ENCODE measurements at places on chromosomes 16 and 17.

DNA sequence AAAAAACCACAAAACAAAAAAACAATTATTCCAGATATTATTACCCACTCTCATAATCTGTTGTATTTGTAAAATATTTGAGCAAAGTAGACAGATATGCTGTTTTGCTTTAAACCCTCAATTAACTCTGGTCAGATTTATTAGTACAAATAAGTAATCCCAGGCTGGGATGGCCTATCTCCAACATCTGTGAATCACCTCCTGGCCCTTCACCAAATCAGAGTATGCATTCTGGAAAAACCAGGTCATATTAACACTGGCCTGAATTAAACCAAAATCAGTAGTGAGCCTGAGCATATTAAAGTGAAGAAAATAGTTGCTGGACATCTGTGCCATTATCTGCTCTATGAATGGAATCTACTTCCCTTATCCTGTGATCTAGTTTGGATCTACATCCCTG is 41.0 kb downstream of the STAT3 start:
- DNase-seq: no peak

GRCh38 chr17:29664743-29665480 is 42.2 kb upstream of the CORO6 start:
- no peak for DNase-seq

- DNase-seq: peak; percentile 23
These were observed 7.7 kb upstream of the NPIPB2 start for GRCh38 chr16:11949527-11949926.

DNA sequence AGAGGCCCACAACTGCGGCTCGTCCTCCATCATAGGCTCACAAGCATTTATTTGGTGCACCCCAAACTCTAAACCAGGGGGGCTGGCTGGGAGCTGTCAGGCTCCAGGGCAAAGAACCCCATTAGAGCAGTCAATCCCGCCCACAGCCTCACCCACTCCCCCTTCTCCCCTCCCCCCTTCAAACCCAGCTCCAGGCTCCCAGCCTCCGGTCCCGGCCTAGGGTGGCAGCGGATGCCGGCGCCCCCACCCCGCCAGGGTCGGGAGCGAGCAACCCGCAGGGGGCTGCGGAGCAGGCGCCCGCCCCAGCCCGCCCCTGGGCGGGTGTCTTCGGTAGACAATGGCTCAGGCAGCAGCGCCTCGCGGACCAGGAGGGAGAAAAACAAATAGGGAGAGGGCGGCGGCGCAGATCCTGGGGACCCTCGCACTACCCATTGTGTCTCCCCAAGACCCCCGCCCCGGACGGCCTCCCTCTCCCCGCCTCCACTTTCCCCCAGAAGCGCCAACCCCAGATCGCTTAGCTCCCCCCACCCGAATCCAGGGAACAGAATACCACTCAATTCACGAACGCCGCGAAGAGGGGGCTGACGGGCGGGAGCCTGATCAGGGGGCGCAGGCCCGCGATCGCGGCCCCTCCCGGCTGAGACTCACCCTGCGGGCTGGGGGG is 572 bp downstream of the FAM171A2 start:
- DNase-seq: no peak

GRCh38 chr17:68288804-68289203 is 2.1 kb downstream of the SLC16A6 start:
- no peak for DNase-seq

GRCh38 chr17:13851889-13852288 is 217.4 kb upstream of the COX10 start:
- DNase-seq: no peak

DNA sequence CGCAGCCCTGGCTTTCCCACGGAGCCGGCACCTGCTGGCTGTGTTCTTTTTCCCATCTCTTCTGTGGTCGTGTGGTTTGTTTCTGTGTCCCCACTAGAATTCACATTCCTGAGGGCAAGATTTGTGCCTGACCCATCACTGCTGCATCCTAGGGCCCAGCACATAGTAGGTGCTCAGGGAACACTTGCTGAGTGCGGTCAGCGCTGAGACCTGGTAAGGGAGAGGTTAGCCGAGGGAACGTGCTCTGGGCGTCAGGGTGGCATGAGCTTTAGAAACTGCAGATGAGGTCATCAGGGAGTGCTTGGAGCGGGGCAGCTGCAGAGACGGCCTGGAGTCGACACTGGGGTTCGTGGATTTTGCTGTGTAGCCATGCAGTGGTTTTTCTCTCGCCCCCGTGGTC is 5.9 kb downstream of the DEF8 start:
- DNase-seq: no peak

DNA sequence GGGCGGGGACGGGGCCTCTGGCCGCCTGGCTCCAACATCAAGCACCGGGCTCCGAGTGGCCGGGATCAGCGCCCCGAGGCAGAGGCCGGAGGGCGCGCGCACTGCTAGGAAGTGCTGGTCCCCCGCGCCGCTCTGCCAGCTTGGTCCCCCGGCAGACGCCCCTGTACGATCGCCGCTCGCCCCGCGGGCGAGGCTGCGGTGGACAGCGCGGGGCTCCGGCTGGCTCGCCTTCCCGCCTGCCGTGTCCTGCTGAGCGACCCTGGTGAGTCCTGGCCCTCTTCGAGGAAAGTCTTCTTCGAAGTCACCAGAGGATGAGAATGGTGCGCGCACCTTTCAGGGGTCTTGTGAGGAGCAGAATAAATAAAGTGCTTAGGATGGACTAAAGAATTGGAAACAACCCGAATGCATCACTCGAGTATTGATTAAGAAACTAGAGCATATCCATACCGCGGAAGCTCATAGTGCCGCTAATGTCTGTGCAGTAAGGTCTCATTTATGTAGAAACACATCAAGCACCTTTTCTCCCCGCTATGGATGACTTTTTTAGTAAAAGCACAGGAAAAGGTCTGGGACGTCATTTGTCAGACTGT is 392 bp downstream of the ZNF213 start:
- DNase-seq: no peak

- DNase-seq: no peak
These were observed 17.9 kb downstream of the SEC14L5 start for GRCh38 chr16:4976079-4976478.

Data from hippocampal formation (tissue), 2 donors.